ENCODE measurements at places on chromosomes 13 and 19.

DNA sequence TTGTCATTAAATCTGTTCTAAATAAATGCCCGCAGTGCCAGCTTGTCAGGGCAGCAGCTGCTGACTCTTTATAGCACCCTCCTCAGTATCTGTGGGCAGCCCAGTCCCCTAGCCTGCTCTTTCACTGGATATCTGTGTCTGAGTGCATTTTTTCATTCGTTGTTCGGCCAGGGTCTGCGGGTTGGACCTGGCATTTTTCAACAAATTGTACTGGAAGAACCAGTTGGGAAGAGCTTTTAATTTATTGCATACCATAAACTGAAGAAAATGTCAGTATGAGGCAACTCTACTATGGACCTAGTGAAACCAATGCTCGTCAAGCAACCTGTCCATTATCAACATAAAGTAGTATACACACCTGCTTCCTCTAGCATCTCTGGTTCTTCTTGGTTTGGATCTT, 8.6 kb downstream of the NLRP13 start:
- no peak for DNase-seq

GRCh38 chr19:6458695-6459261, 814 bp downstream of the SLC25A23 start:
- DNase-seq, result no peak

DNA sequence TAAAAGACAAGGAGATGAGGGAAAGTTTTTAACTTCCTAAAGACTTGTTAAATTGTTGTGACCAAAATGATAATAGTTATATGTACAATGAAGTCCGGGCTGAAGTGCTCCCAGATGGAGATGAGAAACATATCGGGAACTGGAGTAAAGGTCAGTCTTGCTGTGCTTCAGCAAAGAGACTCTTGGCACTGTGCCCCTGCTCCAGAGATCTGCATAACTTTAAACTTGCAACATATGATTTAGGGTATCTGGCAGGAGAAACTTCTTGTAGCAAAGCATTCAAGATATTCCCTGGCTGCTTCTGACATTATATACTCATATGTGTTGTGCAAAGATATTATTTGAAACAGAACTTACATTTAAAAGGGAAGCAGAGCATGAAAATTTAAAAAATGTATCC, 786.6 kb upstream of the SLITRK6 start:
- DNase-seq, result peak; percentile 78

GRCh38 chr13:99313501-99313900, 6.3 kb upstream of the GPR183 start:
- DNase-seq, result no peak

GRCh38 chr13:93977986-93978385, 501.5 kb downstream of the DCT start:
- DNase-seq, result no peak

- no peak for DNase-seq
Observed at GRCh38 chr13:50798923-50799322, 44.6 kb downstream of the DLEU7 start.

- no peak for DNase-seq
Observed at GRCh38 chr13:110638814-110639806, 23.8 kb downstream of the NAXD start.

DNA sequence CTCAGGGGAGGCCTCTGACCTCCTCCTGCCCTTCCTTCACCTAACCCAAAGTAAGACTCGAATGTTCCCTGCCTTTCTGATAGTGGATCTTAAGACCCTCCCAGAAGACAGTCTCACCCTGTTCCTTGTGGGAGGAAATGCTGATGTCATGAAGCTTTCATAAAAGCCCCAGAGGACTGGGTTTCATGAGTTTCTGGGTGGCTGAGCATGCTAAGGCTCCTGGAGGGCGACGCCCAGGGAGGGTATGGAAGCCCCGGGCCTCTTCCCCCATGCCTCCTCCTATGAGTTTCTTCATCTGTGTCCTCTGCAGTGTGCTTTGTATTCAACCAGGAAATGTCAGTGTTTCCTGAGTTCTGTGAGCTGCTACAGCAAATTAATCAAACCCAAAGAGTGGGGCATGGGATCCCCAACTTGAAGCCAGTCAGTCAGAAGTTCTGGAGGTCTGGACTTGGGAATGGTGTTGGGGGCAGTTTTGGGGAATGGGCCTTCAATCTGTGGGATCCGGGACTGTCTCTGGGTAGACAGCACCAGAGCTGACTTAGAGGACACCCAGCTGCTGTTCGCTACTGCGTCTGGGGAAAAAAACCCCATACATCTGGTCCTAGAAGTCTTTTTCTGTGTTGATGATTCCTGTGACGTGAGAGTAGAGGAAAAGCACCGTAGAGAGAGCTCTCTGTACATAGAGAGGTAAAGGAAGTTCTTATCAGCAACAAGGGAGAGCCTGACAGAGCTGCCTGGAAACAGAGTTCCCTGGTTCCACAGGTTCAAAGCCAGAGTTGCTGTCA, 2.0 kb upstream of the LILRB2 start:
- no peak for DNase-seq

DNA sequence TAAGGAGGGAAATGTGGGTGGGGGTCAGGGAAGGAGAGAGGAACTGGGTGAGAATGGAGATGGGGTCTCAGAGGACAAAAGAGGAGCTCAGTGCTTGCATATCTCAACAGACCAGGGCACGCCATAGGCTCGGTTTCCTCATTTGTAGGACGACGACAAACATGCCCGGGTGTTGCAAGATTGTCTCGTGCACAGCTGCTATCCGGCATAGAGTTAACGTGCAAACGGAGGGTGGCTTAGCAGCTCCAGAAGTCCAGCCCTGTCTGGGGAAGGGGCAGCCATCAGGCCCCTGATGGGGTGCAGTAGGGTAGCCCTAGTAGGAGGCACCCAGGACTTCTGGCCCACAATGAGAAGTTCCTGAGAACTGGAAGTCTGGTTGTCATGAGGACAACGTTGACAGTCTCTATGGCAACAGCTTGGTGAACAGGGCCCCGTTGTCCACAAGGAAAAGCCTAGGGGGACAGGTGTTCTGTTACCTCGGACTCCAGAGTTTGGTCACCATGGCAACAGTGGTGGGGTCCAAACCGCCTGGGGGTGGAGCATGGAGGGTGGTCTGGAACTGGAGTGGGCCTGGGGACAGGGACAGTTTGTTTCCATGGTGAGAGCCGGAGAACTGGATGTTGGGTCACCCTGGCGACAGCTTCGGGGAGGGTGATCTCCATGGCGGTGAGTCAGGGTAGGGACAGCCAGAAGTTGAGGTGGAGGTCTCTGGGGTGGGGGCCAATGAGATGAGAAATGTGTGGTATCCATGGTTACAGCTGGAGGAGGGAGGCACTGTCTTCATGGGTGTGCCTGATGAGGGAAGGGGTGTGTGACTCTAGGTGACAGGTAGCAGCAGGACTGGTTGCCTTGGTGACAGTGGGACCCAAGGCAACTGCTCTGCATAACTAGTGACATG, 16.8 kb downstream of the TM6SF2 start:
- no peak for DNase-seq

GRCh38 chr19:29841209-29841558, 29.4 kb downstream of the CCNE1 start:
- DNase-seq, result no peak

DNA sequence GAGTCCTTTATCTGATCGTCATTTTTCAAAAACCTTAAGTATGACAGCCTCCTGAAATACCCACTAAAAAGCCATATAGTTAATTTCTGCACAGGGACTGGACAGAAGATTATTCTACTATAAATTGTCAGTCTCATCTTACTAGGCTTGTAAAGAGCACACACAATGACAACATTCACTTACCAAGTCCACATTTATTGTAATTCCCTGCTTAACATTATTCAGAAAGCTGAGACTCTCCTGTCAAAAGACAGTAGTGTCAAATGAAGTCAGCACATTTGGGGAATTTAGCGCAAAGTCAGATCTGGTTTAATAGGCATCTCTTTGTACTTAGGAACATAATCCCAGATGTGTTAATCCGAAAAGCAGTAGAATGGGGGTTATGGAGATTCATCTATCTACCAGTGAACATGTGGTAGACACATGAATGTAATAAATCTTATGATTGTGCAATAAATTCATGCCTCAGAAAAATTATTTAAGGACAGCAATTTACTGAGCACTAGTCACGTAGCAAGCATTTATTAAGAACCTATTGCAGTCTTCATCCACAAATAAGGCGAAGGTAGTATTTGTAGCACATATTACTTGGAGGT, 224.6 kb upstream of the GPC6 start:
- DNase-seq, result no peak

DNA sequence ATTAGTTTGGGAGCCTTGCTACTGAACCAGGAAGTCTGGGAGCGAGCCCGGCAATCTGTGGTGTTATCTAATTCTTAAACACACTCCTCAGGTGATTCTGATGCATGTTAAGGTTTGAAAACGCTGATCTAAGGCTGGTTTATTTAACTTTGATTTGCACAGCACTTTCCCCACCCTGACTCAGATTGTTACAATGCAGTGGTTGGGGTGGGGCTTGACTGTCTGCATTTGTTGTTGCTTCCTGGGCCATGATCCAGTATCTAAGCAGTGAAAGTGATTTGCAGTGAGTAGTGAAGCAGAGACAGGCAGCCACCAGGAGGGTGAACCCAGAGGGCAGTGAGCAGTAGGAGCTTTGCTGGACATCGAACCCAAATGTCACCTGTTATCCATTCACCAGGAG, 81.6 kb upstream of the ARGLU1 start:
- no peak for DNase-seq

DNA sequence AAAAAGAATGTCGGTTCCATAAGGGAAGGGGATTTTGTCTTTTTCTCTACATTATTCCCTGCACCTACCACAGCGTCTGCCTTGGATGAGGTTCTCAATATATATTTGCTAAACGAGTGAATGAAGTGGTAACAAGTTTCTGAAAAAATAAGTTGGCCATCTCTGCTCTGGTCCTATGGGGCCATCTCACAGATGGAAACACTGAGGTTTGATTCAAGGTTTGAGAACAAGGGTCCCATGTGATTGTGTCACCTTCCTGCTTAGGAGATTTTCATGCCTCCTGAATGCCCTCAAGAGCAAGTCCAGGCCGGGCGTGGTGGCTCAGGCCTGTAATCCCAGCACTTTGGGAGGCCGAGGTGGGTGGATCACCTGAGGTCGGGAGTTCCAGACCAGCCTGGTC, 3.2 kb downstream of the MYPOP start:
- DNase-seq, result no peak

GRCh38 chr13:80224468-80224867, 116.5 kb downstream of the SPRY2 start:
- DNase-seq, result no peak

GRCh38 chr13:44795176-44795575, 194.1 kb downstream of the NUFIP1 start:
- no peak for DNase-seq

DNA sequence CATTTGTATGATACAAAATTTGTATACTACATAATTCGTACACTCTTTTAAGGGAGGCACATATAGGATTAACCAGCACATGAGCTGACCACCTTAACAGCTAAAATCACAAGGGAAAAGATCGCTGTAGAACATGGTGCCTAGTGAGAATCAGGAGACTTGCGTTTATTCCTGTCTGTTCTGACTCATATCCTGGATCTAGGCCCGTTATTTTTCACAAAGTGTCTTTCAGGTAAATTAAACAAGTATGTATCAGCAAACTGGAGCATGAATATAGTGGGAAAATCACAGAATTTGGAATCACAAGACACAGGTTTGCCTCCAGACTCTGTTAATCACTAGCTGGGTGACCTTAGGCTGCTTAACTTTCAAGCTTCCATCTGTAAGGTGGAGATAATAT, 47.5 kb upstream of the ESD start:
- no peak for DNase-seq

GRCh38 chr13:89726690-89727435, 1620.6 kb upstream of the MIR17HG start:
- DNase-seq, result no peak

- DNase-seq, result no peak
Observed at GRCh38 chr13:84393981-84394625, 511.8 kb upstream of the SLITRK1 start.

GRCh38 chr19:34959021-34959420, 5.0 kb downstream of the ZNF792 start:
- DNase-seq, result no peak

GRCh38 chr13:32932376-32932775, 83.8 kb upstream of the KL start:
- no peak for DNase-seq

GRCh38 chr19:16749326-16749725, 29.7 kb downstream of the NWD1 start:
- no peak for DNase-seq

DNA sequence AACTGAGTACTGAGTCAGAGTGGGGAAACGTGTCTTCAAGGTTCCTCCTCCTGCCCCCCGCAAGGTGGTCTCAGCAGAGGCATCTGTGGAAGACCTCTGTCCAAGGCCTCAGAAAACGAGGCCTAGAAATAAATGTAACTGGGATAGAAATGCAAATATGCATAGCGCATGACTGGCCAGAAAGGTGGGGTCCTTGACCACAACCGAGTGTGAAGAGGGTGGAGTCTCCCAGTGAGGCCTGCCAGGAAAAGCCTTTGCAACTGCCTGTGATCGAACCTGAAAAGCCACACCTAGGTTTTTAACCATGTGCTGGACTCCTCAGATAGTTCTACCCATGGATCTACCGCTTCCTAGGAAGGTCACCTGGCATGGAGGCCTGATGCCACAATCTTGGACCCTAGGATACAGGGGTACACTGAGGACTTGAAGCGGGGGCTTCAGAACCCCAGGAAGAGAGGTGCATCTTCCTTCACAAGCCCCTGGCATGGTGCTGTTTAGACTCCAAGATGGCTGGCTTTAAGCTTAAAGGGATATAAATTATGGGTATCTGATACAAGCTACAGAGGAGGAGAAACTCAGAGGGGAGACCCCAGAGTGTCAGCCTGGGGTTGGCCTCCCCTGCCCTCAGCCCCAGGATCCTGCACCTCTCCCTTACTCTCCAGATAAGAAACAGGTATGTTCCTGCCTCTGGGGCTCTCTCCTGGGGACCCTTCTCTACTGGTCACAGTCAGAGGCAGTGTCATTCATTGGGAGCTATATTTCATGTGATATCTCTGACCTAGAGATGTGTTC, 18.3 kb upstream of the SIGLEC6 start:
- no peak for DNase-seq

DNA sequence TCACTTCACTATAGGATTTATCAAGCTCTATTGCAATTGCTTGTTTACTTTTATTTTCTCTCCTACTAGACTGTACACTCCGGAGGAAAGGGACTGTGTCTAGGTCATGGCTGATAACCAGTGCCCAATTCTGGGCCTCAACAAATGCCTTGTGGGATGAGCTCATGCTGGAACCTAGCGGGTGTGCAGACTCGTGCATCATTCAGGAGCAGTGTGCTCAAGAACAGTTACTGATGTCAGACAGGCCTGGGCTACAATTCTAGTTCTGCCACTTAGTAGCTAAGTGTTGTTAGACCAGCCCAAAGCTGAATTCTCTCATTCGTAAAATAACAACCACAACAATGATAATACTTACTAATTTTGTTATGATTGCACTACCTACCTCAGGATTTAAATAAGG, 95.4 kb downstream of the CYSLTR2 start:
- no peak for DNase-seq

DNA sequence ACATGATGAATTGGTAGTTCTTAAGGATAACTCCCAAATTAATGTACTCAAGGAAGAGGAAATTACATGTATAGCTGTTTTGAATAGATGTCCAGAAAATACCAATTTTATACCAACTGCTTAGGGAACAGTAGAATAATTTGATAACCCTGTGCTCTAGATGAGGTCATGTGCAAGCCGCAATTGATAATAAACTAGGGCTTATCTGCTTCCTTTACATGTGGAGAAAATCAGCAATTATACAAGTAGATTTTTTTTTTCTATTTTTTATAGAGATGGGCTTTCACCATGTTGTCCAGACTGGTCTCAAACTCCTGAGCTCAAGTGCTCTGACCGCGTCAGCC, 9.3 kb downstream of the TPT1 start:
- no peak for DNase-seq

GRCh38 chr13:76809389-76809788, 76.8 kb downstream of the KCTD12 start:
- DNase-seq, result no peak

- DNase-seq, result no peak
Observed at GRCh38 chr19:4365341-4365740, 22.0 kb downstream of the MPND start.
